ENCODE measurements at places on chromosomes 13 and 19.

GRCh38 chr13:113076681-113077401 is 28.8 kb upstream of the F7 start:
- DNase-seq: no peak

DNA sequence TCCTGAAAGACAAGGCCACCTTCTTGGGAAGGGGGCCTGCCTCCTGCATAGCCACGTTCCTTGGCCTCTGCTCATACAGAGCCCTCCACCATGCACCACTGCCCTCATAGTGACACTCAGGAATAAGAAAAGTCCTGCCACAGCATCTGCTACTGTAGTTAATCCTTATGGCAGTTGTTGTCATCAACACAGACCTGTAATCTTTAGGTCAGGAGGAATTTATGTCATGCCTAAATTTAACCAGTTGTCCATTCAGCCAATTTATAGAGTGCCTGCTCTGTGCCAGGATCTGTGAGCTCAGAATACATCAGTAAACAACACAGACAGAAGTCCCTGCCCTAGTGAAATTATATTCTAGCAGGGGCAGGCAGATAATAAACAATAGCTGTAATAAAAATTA is 44.4 kb downstream of the FAM124A start:
- DNase-seq: no peak

GRCh38 chr13:41271456-41272285 is 8.3 kb upstream of the MTRF1 start:
- DNase-seq: no peak

DNA sequence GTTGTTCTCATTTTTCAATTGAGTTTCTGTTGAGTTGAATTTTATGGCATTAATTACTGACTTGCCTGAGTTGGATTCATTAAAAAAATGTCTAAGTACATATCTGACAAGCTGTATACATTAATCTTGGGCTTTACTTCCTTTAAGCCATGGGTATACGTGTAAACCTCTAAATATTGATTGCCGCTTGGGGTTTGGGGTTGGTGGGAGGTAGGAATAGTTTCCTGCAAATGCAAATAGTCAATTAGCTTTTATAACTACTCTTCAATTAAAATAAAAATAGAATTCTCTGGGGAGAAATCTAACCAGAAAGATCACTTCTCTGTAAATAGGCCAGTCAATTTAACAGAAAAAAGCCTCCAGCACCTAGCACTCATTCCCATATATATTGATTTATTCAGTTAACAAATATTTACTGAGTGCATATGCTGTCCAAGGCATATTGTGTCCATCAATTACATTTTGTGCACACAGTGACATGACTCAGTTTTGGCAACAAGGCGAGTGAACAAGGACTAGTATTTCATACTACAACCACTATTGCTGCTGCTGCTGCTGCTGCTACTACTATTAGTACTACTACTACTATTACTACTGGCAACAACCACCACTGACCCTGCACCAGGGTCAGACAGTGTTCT is 306.8 kb downstream of the RFC3 start:
- DNase-seq: no peak

DNA sequence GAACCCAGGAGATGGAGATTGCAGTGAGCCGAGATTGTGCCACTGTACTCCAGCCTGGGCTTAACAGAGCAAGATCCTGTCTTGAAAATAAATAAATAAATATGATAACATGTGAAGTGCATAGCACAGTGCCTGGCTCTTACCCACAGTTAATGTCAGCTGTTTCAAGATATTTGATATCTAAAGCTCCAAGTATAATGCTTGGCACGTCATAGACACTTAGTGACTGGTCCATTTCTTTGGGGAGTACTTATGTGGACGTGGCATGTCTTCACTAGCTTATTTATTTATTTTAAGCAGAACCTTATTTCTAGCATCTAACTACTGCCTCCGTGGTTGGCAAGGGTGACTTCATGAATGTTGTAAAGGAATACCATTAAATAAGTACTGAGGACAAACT is 18.8 kb downstream of the GARRE1 start:
- DNase-seq: no peak

- DNase-seq: no peak
These were observed 5.8 kb downstream of the PEG3 start for GRCh38 chr19:56834564-56835375.
